ENCODE measurements at places on chromosomes 7 and 10.

DNA sequence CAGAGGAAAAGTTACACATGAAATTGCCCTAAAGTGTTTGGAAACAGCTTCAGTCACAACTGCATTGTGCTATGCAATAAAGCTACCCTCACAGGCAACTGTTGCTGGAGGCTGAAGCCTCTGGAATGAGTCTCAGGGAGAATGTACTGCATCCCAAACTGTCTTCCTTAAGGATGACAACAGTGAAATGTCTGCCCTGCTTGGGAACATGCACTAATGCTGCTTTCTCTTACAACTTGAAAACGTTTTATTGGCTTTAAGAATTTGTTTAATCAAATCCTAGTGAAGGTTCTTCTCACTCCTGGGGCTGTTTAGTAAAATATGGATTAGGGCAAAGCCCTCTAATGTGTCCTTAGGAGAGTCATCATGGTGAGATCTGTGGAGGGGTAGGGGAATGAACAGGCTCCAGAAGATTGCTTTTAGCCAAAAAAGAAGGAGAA, 215.4 kb downstream of the TWIST1 start:
- no peak for DNase-seq

GRCh38 chr7:38232502-38233366, 40.7 kb downstream of the TARP start:
- no peak for DNase-seq

DNA sequence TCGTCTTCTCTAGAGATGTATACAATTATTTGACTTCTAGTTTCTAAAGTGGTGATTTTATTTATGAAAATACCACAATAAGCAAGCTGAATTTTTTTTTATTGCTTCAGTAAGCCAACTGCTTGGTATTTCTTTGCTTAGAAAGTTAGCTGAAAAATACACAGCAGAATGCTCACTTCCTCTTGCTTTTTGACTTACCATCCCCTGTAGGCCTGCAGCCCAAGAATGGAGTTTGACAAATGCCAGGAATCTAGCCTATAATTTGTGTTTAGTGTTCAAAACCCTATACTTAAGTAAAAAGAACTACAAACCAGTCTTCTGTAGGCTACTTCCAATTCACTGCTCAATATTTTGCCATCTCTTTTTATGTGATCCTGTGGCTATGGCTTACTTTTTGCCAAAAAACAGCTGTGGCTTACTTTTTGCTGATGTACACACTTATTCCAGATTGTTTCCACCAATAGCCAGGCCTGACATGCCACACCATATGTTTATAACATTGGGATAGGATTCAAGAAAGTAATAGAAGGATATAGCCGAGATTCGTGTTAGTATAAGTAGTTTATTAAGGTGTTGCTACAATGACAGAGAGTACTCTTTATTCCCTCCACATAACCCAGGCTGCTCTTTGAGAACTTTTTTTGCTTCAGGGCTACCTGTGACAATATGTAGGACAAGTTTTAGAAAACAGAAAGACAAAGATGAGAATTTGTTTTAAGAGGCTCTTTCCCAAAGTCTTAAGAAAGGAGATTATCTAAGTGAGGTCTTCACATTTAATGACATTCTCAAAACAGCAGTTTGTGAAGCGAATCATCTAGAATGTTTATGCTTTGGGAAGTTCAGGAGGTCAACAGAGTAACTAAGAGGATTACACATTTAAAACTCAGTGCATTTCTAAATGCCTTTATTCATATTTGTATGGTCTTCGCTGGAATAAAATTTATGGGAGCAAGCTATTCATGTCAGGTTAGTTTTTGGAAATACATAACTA, 263.9 kb upstream of the FZD1 start:
- no peak for DNase-seq

GRCh38 chr7:150811-151221, 41.6 kb upstream of the FAM20C start:
- DNase-seq = no peak

Data from glomerular endothelial cell (primary cell).